ENCODE measurements at places on chromosomes 16 and 17.

GRCh38 chr17:9900784-9901183 lies 4.3 kb downstream of the RCVRN start:
- DNase-seq, result no peak

- DNase-seq, result no peak
Observed at GRCh38 chr17:80129006-80129565, 17.8 kb downstream of the EIF4A3 start.

DNA sequence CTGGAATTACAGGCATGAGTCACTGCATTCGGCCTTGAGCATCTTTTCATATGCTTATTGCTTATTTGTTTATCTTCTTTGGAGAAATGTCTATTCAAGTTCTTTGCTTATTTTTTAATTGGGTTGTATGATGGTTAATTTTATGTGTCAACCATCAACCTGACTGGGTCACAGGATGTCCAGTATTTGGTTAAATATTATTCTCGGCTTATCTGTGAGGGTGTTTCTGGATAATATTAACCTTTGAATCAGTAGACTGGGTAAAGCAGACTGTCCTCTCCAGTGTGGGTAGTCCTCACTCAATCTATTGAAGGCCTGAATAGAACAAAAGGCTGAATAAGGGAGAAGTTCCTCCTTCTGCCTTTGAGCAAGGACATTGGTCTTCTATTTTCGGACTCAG lies 142.0 kb downstream of the SSH2 start:
- DNase-seq, result no peak

DNA sequence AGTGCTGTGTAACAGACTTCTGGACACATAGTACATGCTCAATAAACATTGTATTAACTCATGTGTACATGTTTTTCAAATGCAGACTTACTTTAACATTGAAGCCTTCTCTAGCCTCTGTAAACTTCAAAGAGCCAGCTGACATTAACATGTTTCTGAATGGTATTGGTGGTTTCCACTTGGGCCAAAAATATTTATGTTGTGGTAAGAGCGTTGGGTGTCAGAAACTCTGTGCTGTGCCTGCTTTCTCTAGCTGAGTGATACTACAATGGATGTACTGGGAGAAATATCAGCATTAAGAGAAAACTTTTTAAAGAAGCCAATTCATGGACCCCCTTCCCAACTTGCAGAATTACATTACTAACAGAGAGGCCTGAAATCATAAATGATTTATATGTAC lies 1951.7 kb downstream of the TP53TG3F start:
- no peak for DNase-seq

DNA sequence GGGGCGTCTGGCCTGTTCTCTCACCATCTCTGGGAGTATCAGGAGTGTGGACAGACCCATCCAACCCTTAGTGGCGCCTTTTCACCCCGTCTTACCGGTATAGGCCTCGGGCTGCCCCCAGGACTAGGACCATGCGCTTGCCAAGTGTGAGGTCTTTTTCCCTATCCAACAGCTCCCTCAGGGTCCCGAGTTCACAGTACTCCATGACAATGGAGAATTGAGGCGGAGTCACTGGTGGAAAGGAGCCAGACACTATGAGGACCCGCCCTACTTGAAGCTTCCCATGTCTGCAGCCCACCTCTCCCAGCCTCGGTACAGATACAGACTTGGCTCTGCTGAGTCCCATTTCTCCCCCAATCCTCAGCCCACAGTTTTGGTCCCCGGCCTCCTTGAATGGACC lies 15.9 kb upstream of the RFWD3 start:
- DNase-seq, result no peak

- DNase-seq, result no peak
Observed at GRCh38 chr16:67518676-67519075, 10.0 kb upstream of the RIPOR1 start.

DNA sequence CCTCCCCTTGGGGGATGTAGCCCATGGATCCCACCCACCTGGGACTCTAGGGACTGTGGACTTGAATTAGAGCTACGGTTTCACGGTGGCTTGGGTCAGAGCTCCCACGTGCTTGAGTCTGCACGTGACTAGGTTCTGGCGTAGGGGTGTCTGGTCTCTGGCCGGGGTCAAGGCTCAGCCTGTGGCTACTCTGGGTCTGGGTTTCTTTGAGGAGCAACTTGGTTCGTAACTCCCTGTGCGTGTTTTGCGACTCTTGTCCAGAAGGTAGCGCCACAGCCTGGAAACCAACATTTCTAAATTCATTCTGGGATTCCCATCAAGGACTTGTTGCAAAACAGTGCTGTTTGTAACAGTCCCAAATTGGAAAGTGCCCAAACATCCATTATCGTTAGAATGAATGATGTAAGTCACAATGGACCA lies 470 bp upstream of the GGT6 start:
- DNase-seq, result no peak

DNA sequence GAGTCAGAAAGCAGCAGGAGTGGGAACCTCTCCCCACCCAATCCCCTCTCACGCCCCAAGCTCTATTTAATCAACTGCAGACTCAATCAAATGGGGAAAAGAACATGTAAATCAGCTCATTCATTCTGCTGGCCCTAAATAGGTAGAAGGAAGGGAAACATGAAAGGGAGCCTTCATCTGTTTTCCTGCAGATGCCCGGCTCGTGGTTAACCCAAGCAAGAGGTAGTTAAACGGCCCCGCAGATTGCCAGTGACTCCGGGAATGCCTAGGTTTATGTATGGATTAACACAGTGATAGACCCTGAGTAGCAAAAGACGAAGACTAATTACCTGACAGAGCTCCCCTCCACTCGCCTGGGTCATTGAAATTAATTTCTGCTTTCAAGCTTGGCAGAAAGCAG lies 542.0 kb downstream of the WWOX start:
- DNase-seq, result no peak

DNA sequence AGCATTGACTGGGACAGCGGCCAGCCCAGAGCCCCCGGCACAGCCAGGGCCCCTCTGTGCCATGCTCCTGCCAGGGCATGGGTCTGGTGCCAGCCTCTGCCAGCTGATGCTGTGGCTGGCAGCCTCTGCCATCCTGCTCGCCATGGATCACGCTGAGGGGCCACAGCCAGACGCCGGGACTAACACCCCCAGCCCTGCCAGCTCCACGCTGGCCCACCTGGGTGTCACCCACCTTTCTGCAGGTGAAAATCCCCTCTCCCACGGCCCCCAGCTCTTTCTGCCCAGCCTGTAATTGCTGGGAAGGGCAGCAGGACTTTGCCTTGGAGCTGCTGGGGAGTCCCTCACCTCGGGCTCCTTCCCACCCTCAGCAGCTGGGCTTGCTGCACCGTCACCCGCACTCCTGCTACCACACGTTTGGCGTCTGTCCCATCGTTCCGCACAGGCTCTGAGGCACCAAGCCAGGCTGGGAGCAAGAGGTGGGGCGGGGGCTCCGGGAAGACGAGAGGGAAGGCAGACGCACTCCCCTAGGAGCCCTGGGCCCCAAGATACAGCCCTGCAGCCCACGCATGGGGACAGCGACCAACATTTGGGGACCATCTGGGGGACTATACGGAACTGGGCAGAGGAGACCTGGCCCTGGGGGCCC lies 42.0 kb upstream of the ACSF3 start:
- DNase-seq, result no peak

GRCh38 chr16:12017558-12017957 lies 41.0 kb downstream of the SNX29 start:
- no peak for DNase-seq

- DNase-seq, result no peak
Observed at GRCh38 chr16:80788027-80788426, 16.4 kb downstream of the CDYL2 start.

- no peak for DNase-seq
Observed at GRCh38 chr17:31308372-31309334, 5.2 kb downstream of the EVI2B start.

DNA sequence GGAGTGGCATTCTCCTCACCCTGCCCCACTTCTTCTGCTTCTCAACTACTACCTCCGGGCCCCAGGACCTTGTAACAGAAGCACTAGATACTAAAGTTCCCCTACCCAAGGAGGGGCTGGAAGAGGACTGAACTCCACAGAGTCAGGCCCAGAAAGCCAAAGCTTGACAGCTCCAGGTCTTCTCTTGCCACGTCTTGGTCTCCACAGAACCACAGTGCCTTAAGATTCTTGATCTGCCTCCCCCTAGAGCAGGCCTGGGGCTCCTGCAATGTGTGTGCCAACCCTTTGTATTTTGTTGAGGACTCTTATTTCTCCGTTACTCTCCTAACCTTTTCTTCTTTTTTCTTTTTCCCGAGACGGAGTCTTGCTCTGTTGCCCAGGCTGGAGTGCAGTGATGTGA lies 4.0 kb downstream of the SLC16A13 start:
- DNase-seq, result no peak

DNA sequence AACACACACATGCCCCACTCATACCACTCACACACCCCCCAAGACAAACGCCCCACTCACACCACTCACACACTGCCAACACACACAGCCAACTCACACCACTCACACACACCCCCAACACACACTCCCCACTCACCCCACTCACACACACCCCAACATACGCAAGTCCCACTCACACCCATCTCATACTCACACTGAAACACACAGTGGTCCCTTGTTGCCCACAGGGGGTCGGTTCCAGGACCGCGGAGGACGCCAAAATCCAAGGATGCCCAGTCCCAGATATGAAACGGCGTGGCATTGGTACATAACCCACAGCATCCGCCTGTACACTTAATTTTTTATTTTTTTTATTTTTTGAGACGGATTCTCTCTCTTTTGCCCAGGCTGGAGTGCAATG lies 20.9 kb downstream of the RNF213 start:
- DNase-seq, result no peak

GRCh38 chr17:28226563-28227315 lies 92.3 kb upstream of the TMEM97 start:
- DNase-seq, result no peak

- DNase-seq, result no peak
Observed at GRCh38 chr17:79034931-79035485, 11.0 kb downstream of the C1QTNF1 start.

DNA sequence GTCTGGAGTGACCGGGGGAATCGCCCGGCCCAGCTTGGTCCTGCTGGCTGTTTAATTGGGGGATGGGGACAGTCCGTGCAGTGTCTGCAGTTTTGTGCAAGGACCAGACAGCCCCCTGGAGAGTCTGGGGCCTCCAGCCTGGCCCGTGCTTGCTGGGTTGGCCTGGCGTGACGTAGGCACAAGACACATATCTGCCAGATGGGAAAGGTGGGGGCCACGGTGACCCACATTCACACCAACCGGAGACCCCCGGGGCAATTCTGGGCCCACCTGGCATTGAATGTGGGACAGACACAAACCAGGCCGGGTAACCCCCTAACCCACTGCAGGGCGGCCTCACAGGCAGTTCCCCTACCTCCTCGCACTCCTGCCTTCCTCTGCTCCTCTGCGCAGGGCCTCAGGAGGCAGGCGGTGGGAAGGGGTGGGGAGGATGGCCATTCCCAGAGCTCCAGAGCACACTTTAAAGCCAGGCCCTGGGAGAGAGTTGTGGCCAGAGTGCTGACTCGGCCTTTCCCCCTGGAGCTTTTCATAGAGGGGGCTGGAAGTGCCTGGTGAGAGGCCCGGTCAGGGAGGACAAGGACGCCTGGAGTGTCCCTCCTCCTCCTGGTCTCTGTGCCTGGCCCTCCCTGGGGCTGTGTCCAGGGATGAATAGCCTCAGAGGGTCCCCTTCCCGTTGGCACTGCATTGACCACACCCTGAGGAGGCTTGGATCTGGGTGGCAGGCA lies 1.5 kb downstream of the MRC2 start:
- no peak for DNase-seq

DNA sequence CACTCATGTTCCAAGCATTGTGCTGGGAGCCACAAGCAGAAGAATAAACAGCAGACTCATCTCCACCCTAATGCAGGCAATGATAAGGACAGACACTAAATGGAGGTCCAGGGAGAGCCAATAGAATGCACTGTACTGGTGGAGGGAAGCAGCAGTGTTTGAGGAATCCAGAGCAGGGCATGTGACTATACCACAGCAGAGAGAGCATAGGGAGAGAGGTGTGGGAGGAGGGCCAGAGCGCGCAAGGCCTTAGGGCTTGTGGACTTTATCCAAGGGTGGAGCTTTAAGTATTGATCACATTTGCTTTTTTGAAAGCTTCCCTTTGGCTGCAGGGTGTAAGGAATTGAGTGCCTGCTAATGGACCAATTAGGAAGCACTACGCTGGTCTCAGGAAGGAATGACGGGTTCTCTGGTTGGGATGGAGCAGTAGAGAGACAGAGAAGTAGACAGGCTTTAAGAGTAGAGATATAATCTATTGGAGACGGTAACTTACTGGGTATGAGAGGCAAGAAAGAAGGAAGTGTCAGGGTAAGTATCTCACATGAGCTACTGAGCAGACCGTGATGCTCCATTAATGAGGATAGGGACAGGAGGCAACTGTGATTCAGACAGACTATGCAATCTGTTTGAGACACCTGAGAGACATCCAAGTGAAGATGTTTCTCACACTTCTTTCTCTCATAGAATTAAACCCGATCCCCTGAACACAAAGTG lies 82.2 kb downstream of the MYO1D start:
- DNase-seq, result no peak

DNA sequence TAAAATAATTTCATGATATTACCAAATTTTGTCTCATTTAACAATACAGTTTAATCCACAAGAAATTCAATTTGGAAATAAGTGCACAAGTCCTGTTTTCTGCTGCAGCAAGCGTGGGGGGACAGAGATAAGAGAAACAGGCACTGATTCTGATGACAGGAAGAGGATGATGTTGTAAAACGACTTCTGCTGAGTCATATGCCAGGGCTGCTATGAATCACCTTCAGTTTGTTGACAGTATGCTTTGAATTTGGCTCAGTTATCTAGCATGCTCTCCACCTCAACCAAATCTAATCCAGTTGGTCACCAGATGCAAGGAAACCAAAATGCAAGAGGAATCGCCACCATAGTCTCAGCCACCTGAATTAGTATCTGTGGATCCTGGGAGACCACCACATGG lies 244.1 kb upstream of the MON1B start:
- DNase-seq, result peak; percentile 25

DNA sequence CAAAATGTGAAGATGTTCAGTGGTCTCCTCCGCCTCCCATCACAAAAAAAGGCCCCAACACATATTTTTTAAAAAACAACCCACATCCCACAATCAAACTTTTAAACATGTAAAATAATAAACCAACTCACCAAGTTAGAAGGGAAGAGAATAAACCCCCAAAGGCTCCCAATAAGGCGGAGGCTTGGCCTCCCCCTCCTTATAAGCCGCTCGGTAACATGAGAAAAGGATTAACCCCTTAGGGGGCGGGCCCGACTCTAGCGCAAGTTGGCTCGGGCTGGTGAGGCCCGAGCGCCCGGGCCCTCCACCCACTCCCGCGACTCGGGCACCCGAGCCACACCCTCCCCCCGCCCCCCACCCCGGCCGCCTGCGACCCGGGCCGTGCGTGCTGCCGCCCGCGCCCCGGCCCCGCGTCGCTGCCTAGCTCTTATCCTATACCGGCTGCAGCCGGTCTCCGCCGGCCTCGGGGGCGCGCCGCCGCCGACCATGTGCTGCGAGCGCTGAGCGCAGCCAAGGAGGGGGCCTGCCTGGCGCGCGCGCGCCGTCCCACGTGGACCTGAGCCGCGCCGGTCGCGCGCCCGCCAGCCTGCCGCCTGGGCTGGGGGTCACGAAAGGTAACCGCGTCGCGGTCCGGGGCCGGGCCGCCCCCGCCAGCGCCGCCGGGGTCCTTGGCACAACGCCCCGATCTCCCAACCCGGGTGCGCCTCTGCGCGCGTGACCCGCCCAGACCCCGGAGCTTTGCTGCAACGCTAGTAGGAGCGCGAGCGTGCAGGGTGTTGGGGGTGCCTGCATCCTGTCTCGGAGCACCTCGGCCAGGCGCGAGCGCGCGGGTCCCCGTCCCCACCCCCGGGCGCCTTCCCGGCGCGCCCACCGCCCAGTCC lies at the start of the genes ARSG and SLC16A6:
ARSG (plus strand) TSS at position 541 of the 881 bp plus-strand sequence. CDS start 15,999 bp downstream, outside the sequence.
SLC16A6 (minus strand) TSS at position 173 of the 881 bp plus-strand sequence. CDS start 12,807 bp downstream, outside the sequence.
- DNase-seq, result peak; percentile 76
